ENCODE measurements at places on chromosomes 1 and 21.
A peak's percentile ranks its signal among the peaks of the same experiment; 100 is the strongest.

GRCh38 chr1:69045572-69045971, 522.1 kb upstream of the LRRC7 start:
- no peak for DNase-seq

DNA sequence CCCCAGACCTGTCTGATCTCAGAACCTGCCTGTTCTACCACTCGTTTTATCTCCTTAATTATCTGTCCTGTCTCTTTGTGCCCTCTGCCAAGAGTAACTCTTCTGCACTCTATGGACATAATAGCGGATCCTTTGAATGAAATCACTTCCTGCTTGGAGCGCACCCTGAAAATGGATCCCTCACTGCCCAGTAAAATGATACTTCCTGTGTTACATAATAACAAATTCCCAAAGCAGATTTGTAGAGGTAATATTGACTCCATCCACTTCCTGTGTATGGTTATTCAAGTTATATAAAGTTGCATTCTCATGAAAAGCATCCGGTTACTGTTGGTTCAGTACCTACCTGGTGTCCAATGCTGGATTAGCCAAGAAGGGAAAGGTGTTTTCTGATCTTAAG, 246.0 kb downstream of the TRABD2B start:
- DNase-seq, result no peak

GRCh38 chr1:93827633-93828366, 51.2 kb downstream of the DNTTIP2 start:
- DNase-seq, result no peak

DNA sequence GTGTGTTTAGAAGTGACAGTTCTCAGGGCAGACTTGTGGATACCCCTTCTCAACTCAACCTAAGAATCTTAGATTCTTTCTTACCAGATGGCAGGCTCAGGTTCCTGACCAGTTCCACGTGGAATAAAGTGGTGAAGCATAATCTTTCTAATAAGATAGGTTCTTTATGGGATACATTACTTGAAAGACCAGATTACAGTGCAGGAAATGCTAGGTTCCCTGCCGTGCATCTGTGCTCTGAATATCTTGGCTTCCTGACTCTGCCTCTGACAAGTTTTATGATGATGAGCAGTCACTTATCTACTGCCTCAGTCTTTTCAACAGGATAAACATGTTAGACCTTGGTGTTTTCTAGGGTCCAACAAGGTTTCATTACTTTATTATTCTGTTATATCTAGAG, 207.9 kb upstream of the CACYBP start:
- no peak for DNase-seq

DNA sequence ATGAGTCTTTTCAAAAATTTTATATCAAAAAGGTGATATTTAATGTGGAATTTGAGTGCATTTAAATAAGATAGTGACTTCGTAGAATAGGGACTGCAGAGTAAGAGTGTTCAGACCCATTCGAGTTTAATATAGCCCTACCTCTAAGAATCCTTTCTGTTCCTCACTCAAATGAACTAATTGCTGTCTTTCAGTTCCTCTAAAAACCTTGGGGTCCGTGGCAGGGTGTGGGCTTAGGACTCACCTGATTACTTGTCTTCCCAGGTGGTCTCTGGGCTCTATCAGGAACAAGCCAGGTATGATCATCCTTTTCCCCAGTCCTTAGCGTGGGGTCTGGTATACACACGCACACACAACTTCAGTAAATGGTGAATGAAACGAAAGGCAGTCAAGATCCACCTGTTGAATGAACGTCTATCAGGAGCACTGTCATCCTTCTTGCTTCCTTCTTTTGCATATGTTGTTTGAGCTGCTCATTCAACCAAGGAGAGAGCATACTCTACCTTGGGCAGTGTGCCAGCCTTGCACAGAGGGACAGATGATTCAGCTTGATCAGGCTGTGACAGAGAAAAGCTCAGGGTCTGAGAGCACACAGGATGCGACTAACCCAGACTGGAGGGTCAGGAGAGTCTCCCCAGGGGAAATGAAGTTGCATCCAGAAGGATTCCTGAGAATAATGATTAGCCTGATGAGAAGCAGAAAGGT, 1.2 kb upstream of the RNF11 start:
- peak; percentile 14 for DNase-seq

DNA sequence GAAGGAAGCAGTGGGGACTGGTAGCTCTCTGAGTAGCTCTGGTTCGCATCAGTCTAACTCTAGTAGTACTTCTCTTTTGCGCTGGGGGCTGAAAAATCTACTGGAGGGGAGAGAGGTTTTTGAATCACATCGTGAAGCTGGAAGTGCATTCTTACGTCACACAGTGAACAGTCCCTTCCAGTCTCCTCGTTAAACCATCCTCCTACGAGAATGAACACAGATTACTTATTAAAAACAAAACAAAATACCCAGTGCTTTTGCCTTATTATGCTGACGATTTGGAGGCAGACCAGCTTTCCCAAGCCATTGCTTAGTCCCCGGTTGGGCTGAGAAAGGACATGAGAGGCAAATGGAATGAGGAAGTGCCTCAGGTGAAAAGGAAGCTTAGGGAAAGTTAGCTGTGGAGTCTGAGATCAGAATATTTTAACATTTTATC, 16.1 kb downstream of the HUNK start:
- DNase-seq, result no peak

GRCh38 chr1:8303141-8303540, 14.8 kb upstream of the SLC45A1 start:
- DNase-seq, result no peak

DNA sequence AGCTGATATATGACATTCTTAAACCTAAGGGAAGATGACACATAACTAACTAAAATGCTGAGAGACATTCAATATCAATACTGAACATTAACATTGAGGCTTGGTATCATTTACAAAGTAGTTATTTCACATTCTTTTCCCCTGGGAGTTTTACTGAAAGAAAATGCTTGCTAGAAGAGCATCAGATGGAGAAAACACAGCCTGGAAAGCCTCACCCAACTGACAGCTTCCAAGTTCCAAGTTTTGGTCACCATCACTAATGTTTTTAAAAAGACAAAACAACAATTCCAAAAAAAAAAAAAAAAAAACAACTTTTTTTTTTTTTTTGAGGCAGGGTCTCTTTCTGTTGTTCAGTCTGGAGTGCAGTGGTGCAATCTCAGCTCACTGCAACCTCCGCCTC, 80.6 kb downstream of the DSCAM start:
- DNase-seq, result no peak

GRCh38 chr1:231165371-231165770, 3.5 kb downstream of the TRIM67 start:
- DNase-seq, result no peak

DNA sequence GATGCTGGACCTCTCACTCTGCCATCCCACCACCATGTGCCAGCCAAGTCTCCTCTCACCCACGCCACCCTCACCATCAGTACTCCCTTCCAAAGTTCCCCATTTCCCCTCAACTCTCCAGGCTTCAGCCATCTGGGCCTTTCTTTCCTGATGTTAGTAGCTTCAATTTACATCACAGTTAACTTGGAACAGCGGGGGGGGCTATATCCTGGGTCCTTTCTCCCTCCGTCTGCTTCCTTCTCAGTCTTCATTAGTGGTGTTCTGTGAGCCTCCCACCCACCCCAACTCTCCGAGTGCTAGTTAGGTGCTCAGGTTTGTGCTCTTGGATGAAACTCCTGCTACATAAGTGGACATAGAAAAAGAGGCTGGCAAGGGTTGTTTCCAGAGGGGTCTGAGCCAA, 31.9 kb downstream of the KCNC4 start:
- no peak for DNase-seq

DNA sequence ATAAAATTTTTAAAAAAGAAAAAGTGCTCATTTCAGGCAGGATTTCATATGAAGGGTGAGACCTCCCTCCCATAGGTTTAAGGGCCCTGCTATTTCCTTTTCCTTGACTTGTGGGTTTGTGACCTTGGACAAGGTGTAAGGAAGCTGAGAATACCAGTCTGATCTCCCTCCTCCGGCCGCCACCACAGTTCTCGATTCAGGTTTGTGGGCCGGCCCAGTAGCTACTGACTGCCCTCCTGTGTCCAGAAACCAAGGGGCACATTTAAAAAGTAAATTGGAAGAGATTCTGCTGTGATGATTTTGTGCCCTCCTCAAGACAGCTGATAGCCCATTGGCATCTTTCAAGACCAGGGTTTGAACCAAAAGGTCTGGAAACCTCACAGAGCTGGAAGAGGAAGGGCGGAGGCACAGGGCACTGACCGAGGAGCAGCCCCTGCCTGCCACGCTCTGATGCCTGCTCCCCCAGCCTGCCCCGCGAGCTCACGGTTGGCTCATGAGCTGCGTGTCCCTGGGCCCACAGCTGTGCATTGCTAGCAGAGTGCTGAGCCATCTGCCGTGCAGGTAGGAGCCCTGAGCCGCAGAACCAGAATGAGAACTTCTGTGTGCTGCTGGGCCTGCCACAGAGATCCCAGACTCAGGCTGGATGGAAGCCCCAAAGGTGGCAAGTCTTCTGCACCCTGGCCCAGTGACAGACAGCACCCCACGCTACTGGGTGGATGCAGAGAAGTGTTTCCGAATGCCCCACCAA, 348.7 kb downstream of the NPHP4 start:
- no peak for DNase-seq

- DNase-seq, result no peak
Measured at GRCh38 chr1:204879351-204879750, 8.7 kb downstream of the NFASC start.

- DNase-seq, result no peak
Measured at GRCh38 chr1:53738205-53739108, 507 bp downstream of the GLIS1 start.

DNA sequence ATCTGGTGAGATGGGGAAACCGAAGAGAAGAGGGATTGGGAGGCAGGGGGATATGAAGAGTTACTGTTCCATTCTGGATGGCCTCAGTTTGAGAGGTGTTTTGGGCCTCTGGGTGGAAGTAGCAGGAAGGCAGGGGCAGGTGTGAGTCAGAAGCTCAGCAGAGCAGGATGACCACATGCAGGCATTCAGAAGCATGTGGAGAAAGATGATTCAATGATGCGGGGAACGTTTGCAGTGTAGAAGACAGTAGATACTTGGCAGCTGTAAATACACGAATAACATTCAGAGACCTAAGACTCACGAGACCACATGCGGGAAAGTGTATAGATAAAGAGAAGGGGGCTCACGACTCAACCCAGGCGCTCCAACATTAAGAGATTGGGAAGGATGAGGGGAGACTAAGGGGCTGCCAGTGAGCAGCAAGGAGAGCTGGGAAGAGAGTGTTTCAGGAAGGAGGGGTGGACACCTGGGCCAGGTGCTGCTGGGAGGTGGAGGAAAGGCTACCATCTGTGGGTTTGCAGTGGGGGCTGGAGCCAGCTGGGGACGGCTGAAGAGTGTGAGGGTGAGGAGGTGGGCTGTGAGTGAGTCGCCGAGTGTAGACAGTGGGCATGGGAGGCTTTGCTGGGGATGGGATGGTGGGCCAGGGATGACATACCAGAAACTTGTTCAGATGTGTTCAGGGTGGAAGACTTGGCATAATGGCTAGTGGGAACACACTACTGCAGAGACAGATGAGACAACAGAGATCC, 5.8 kb upstream of the EPS8L3 start:
- no peak for DNase-seq

DNA sequence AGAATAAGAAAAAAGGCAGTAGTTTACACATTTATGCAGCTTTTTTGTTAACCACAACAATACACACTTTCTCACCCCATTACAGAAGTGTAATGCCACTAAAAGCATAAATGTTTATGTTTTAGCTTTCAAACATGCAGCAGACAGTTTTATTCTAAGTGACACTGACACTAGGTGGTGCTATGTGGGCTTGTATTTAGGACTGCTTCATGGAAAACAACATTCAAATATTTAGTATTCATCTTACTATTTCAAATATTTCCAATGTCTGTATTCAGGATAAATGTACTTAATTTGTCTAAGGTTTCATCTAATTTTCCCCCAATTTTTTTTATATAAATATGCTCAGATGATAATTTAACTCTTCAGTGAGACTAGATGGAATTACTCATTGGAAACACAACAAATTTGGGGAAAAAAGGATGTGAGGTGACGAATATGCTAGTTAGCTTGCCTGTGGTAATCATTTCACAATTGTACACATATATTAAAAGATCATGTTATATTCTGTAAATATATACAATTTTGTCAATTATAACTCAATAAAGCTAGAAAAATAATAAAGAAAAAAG, 71.4 kb downstream of the USP1 start:
- DNase-seq, result no peak

DNA sequence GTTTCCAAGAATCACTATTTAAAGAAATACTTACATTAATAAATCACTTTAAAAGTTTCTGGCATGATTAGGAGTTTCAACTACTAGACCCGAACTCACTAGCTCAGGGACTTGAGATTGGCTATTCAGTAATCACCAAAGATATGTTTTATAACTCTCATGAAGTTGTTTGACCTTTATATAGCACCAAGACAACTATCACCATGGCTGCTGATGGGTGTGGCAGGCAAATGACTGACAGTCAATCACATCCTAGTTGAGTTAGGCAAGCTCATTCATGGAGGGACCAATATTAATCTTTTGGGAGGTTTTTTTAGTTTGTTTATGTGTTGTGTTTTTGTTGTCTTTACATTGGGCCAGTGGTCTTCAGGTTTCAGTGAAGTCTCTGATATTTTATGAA, 376.3 kb upstream of the C1orf87 start:
- no peak for DNase-seq

GRCh38 chr1:215543191-215543606, 23.9 kb upstream of the KCTD3 start:
- no peak for DNase-seq

- no peak for DNase-seq
Measured at GRCh38 chr1:88296227-88296626, 387.8 kb upstream of the PKN2 start.

- no peak for DNase-seq
Measured at GRCh38 chr1:15953791-15954241, 22.1 kb downstream of the ZBTB17 start.

DNA sequence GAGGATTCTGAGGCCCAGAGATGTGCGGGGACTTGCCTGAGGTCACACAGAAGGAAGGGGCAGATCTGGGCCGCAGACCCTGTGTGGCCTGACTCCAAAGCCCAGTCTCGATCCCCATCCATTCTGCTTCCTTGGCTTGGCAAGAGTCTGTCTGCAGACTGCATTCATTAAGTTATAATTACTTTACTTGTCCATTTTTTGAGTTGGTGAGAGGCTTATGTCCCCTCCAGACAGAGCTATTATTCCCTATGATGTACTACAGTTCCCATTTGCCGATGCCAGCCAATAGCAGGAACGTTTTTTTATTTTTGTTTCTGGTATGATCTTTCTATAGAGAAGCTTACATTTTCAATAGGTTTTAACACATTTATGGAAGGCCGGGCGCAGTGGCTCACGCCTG, 101.5 kb downstream of the ARHGEF10L start:
- no peak for DNase-seq

DNA sequence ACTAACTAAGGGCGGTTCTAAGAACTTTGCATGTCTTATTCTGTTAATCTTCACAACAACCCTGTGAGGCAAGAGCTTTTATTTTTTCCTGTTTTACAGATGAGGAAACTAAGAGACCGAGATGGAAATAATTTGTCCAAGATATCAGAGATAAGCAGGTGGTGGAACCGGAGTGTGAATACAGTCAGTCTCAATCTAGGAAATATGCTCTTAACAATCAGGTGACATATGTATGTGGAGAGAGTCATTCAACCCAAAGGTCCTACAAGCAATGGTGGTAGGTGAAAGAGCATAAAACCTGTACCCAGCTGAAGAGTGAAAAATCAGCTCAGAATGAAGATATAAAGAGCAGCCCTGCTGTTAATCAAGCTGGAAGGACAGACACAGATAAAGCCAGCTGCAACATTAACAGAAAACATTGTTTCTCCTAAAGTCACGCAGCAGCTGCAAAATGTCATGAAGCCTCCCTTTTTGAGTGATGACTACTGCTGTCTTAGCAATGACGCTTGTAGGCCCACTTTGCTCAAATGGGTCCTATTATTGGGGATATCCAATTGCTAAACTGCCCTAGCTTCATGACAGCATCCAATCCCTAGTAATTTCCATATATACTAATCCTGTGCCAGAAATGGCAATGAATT, 30.5 kb upstream of the FCAMR start:
- DNase-seq, result no peak
